ENCODE measurements at places on chromosomes 16 and 17. TPM values are rescaled to one million over a fixed set of nuclear protein-coding genes. Genes with fewer than 3 reads are reported as not detected.

The IRX3 gene
- 1.4 TPM for polyA plus RNA-seq

The CCL1 gene
- polyA plus RNA-seq, result not detected

The MYH1 gene
- not detected for polyA plus RNA-seq

The CD300A gene
- polyA plus RNA-seq, result 7.3 TPM

The SLC35G6 gene
- polyA plus RNA-seq, result not detected
